ENCODE measurements at places on chromosomes 7 and 10.
A peak's percentile ranks its signal among the peaks of the same experiment; 100 is the strongest.

GRCh38 chr7:117859246-117859812 is 13.9 kb downstream of the CTTNBP2 start:
- H3K4me1 ChIP-seq: peaks cover 31% of the 10 kb centered on the region
- no peak for DNase-seq
- H3K27ac ChIP-seq: no peak overlapping the region
- H3K27me3 ChIP-seq: no peaks in the 10 kb centered on the region
- no peak overlapping the region for H3K4me3 ChIP-seq

- no peaks in the 10 kb centered on the region for H3K36me3 ChIP-seq
- no peaks in the 10 kb centered on the region for H3K27me3 ChIP-seq
- H3K4me3 ChIP-seq: no peak overlapping the region
Measured at GRCh38 chr7:151684408-151685175, 164.9 kb upstream of the RHEB start.

DNA sequence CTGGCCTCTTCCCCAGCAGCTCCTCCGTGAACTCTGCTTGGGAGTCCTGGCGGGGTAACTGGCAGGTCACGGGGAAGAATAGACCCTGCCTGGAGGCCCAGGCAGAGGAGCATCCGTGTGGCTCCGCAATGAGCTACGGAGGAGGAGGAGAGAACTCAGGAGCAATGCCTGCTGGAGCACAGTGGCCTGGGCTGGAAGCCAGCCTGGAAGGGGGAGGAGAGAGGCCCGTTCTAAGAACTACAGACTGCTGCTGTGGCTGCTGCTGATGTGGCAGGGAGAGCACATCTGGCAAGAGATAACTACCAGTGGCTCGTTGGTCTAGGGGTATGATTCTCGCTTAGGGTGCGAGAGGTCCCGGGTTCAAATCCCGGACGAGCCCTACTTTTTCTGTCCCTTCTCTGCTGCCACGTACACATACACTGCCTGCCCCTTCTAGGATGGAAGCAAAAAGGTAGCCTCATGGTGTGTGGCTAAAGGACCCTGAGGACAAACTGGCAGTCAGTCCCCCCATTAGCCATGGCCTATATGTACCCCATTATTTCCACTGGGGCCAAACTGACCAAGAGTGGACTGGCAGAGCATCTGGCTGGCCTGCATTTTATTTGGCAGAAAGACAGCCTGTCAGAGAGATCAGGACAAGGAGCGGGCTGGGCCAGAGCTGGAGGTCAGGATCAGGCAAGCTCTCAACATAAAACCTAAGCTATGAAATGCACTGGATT is 7.7 kb upstream of the OPN1SW start:
- peak overlapping the region; percentile 14 for H3K27ac ChIP-seq
- H3K4me3 ChIP-seq: no peak overlapping the region
- no peaks in the 10 kb centered on the region for H3K27me3 ChIP-seq
- no peaks in the 10 kb centered on the region for H3K36me3 ChIP-seq
- peaks cover 4% of the 10 kb centered on the region for H3K4me1 ChIP-seq
- no peak for DNase-seq

- H3K4me3 ChIP-seq: no peak overlapping the region
- no peak for DNase-seq
- H3K36me3 ChIP-seq: no peaks in the 10 kb centered on the region
Measured at GRCh38 chr10:116960066-116960776, 44.8 kb downstream of the SHTN1 start.

All from vagina (tissue), 2 donors.